Stimulated activated CD4-positive, alpha-beta T cell treated with anti-CD3 and anti-CD28 coated beads, Interleukin-1b, Interleukin-23, amount 100 ng/mL, for 1 hour (primary cell): ENCODE measurements at places on chromosomes 2 and 18.

GRCh38 chr18:42030586-42031182, 75.7 kb downstream of the PIK3C3 start:
- DNase-seq = no peak

GRCh38 chr18:58955001-58955400, 90.3 kb downstream of the ZNF532 start:
- no peak for DNase-seq

- no peak for DNase-seq
Measured at GRCh38 chr2:131037398-131038257, 55.6 kb downstream of the FAM168B start.

DNA sequence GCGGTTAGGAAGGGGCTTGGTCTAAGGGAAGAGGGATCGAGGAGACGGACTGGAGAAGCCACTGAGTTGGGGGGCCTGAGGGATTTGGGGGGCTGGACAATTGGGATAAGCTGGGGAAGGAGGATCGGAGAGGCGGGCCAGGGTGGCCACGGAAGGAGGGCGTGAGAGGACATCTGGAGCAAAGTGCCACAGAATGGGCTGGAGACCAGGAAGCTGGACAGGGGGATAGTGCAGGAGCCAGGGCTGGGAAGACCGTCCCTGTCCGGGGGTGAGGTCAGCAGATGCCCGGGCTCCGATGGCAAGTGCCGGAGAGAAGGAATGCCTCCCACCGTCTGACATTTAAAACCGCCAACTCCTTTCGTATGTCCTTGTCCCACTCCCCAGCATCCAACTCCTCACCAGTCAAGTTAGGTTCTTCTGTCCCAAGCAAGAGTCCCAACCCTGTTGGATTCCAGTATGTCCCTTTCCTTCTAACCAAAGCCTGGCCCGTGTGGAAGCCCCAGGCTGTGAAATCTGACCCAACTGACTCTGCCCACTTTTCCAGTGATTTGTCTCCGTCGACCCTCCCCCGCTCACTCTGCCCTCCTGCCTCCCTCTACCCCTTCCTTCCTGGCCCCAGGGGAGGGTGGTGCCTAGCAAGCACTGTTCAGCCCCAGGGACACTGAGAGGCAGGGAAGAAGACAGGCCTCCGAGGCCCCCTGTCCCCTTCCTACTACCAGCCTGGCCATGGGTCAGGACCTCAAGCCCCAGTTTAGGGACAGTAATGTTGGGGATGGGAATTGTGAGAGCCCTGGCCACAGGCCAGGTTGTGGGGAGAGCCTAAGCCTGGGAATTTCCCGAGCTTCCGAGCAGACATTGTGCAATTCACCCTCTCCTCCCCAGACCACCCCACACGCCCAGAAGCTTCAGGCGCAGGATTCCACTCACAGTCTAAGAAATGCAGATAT, 31.5 kb upstream of the TMBIM1 start:
- DNase-seq = no peak

GRCh38 chr18:36593001-36593400, 235.8 kb downstream of the TPGS2 start:
- no peak for DNase-seq

DNA sequence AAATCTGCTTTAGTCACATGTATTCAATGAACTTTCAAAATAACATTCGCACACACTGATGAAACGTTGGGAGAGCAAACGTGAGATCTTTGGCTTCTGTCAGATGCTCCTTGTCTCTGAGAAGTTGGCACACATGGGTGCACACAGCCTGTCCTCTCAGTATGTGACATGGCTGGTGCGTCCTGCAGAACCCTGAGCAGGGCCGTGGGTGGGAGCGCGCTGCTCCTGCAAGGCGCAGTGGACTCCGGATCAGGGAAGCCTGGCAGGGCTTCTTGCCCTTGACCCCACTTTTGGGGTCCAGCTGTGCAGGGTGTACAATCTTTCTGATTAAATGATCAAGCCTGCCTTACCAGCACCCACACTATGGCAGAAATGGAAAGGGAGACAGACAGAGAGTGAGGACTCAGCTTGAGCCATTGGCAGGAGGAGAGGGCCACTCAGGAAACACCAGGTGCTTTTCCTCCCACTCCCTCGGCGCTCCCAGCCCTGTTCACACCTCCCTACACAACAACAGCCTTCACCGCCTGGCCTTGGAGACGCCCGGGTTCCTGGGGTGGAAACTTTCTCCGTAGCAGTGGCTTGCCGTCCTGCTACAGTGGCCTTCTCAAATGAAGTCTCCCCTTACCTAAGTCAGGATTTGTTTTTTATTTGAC, 108.4 kb upstream of the SNTG2 start:
- DNase-seq = no peak

DNA sequence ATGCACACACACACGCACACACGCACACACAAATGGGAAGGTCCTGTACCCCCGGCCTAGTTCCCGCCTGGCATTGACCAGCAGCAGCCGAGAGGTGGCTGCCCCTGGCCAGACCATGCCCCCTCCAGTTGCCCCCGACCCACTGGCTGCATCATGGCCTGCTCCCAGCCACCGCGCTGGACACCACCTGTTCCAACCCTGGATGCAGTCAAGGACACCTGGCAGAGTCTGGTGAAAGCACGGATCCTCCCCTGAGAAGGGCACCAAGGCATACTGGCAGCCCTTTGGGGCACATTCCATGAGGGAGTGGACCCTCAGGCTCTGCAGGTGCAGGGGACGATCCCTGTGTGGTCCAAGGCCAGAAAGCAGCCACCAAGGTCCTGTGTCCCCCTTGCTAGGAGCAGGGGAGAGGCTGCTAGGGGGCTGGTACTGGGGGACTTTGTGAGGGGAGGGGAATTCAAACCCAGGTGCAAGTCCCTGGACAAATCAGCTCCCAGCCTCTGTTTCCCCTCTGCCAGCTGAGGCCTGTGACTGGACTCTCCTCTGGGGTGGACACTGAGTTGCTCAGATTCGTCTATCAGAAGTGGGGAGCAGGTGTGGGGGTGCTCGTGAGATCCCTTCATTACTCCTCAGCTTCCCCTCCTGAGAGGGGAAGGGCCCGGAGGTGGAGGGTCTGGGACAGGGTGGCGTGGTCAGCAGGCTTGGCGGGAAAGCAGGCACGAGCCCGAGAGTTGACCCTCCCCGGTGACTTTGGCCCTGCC, 3.5 kb downstream of the ESPNL start:
- DNase-seq = no peak

DNA sequence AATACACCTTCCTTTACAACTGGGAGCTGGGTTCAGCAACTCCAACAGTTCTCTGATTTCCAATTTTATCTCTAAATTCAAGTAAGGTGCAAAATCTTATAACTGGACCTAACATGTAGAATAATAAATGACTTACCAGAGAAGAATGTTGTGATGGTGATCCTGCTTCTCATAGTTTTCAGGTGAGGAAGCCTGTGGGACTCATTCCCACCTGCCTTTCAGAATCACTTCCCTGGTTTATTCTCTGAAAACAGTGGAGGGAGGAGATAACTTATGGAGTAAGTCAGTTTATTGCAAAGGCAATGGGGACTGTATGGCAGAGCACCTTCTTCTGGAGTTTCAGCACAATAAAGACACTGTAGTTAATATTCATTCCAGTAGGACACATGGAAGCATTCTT, 1188.2 kb upstream of the FAM98A start:
- DNase-seq = no peak

- DNase-seq = no peak
Measured at GRCh38 chr2:28909655-28910353, 15.3 kb downstream of the WDR43 start.

DNA sequence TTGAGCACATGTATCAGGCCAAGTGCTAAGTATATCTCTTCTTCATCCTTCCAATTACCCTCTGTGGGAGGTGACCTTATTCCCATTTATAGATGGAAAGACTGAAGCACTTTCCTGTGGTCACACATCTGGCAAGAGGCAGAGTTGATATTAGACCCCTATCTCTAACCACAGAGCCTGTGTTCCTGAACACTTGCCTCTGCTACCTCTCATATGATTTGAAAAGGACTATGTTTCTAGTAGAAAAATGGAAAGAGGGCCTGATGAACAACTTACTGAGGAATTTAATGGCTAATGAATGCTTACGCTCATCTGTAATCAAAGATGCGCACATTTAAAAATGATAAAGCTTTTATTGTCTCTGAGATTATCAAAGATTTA, 46.2 kb upstream of the DYNC2LI1 start:
- DNase-seq = no peak

DNA sequence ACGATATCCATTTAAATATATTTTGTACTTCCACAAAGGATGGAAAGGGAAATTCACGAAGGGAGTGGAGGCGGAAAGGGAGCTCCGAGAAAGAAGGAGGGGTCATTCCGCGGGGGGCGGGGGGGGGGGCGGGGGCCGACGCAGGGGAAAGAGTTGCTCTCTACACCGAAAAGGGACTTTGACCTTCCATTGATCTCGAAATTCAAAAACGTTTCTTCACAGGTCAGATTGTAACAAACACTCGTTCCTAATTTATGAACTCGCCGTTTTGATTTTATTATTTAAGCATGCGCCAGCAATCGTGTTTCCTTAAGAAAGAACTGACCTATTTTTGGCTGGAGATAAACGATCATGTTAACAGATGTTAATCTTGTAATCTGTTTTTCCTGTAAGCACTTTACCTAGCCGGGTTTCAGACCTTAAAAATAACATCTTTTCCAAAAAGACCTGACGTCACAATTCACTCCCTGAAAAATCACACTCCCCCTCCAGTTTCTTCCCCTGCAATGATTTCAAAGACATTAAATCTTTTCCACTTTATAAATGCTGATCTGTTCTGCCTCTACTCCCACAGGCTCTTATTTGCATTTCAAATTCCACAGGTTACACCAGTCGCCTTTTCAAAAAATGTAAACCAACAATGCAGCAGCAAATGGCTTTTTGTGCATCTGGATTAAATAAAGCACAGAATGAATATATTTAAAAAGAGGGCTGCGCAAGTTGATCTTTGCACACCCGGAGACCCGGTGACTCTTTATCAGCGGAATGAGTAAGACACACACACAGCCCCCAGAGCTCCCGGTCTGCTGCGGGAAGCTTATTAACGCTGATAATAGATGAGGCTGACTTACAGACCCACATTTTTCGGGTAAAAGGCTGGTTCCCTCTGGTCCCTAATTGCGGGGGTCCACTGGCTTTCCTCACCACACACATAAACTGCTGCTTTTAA, 1.6 kb downstream of the ZNF516 start:
- no peak for DNase-seq

DNA sequence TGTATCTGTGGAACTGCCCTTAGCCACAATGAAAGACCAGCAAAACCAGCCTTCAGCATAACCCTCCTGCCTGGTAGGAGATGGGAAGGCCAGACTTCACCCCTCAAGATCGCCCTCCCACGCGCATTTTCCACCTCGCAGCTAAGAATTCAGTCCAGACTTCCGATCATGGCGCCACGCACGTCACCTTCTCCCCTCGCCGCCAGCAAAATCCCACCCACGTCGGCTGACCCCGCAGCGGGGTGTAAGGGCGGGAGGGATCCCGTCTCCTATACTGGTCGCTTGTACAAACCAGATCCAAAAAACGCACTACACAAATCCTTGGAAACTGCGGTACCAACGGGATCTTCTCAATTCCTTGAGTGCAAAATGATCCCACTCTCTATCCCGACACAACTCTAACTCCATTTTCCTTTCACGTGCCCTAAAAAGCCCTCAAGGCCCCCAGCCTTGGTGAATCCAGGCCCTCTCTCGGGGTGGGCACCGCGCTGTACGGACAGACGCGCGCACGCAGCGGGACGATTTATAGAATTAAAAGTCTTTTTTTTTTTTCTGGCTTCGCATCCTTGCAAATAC, 1.0 kb upstream of the BMPR2 start:
- DNase-seq = peak; percentile 7

- no peak for DNase-seq
Measured at GRCh38 chr18:11810379-11810778, 40.8 kb upstream of the CHMP1B start.

DNA sequence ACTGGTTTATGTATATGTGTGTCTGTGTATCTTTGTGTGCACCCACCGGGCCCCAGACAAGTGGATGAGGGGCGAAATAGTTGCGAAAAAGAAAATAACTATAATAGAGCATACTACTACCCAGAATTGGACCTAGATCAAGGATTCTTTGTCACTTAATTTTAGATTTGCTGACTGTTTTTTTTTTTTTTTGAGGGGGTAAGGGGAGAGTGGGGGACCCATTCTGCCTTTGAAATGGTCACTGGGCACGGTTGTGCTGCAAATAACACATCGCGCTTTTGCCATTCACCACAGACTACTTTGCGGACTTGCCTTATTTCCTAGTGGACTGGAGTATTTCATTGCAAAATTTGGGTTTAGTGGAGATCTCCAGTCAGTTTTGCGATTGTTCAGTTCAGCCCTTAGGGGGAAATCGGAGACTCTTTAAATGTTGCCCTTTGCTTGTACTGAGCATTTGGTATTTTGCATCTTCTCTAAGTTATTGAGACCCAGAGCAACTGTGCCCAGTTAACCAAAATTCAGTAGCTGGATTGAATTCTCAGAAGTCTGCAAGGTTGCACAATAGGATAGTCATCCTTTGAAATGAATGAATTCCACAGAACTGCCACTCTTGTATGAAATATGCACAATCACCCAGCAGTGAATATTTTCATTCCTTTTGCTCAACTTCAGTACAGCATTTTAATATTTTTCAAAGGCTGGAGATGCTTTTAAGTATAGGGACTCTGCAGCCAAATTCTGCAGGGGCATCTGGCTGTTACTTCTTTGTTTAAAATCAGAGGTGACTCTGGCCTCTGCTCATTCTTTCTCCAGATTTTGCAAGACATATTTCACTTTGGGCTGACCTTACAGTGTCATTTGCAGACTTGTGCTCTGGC, 2.9 kb downstream of the TRIB2 start:
- no peak for DNase-seq

GRCh38 chr2:173159791-173160463, 84.3 kb downstream of the MAP3K20 start:
- DNase-seq = no peak

DNA sequence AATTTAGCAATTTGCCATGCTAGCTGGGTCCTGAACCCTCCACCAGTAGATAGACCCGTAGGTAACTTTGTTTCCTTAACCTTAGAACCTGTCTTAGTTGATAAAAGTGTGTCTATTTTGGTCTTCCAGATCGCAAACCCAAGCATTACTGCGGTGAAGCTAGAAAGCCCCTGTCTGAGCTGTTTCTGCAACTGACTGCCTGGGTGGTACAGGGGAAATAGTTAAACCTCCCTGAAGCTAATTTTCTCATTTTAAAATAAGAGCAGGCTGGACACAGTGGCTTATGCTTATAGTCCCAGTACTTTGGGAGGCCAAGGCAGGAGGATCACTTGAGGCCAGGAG, 101.7 kb upstream of the MSH2 start:
- DNase-seq = no peak

- no peak for DNase-seq
Measured at GRCh38 chr18:46693996-46694395, 37.0 kb upstream of the LOXHD1 start.

GRCh38 chr18:1308686-1309085, 404.0 kb downstream of the ADCYAP1 start:
- no peak for DNase-seq
